Inflammatory macrophage treated with lipopolysaccharide for 1 hour (primary cell): ENCODE measurements at places on chromosomes 16 and 17.
A peak's percentile ranks its signal among the peaks of the same experiment; 100 is the strongest.

DNA sequence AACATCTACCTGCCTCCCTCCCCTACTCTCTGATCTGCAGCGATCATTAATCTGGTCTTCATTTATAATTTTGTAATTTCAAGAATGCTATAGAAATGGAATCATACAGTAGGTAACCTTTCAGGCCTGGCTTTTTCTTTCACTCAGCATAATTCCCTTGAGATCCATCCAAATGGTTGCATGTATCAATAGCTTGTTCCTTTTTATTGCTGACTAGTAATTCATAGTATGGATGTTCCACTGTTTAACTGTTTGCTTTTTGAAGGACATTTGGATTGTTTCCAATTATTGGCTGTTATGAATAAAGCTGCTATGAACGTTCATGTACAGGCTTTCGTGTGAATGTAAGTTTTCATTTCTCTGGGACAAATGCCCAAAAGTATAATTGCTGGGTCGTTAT is 125.2 kb downstream of the USP31 start:
- no peak for DNase-seq

GRCh38 chr17:79952265-79952877 is 83.3 kb downstream of the TBC1D16 start:
- DNase-seq = no peak

DNA sequence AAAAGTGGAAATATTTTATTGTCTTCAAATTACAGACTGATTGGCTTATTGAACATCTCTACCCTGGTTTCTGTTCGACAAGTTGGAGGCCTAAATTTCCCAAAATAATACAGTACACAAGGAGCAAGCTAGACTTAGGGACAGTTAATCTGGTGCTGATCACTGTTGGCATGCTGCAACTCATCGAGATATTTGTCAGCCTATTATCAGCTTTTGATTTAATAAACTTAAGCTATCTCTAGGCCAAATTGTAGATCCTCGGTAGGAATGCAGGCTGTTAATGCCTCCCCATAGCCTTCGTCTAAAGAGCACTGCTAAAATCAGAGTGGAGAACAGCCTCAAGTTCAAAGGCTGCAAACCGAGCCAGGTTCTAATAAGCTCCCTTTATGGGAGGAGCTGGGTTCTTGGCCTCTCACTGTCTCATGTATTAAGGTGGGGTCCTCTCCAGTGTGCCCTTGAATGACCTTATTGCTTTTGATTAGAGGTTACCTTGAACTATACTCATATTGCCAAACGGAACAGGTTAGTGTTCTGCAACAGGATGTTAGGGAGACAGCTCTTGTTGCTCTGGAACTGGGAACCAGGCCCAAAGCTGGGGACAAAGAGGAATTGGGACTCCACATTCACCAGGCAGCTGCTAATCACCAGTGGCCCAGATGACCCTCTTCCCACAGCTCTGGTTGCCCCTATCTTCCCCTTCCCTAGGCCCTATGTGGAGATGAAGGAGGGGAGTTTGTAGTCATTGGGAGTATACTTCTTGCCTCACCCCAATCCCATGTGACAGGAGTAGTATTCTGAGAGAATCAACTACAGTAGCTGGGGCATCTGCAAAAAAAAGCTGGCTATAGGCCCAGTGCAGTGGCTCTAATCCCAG is 69.5 kb upstream of the NOL11 start:
- no peak for DNase-seq

DNA sequence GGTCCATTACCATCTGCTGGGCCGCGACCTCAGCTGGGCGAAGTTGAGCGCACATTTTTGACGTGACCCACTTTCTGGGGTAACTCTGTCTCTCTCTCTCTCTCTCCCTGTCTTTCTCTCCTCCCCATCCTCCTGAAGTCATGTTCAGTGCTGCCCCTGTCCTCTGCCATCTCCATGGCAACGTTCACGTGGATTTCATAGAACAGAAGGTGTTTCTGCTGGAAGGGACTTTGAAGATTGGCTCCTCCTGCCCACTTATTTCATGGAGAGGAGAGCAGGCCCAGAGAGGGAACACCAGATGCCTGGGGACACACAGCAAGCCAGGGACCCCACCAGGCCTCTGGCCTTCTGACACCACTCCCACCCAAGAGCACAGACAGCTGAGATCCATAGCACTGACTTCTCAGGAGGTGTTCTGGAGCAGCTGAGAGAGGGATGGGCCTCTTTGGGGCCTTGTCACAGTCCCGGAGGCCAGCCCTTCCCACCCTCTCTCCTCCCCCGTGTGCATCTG is 4.2 kb upstream of the CCNF start:
- DNase-seq = no peak

DNA sequence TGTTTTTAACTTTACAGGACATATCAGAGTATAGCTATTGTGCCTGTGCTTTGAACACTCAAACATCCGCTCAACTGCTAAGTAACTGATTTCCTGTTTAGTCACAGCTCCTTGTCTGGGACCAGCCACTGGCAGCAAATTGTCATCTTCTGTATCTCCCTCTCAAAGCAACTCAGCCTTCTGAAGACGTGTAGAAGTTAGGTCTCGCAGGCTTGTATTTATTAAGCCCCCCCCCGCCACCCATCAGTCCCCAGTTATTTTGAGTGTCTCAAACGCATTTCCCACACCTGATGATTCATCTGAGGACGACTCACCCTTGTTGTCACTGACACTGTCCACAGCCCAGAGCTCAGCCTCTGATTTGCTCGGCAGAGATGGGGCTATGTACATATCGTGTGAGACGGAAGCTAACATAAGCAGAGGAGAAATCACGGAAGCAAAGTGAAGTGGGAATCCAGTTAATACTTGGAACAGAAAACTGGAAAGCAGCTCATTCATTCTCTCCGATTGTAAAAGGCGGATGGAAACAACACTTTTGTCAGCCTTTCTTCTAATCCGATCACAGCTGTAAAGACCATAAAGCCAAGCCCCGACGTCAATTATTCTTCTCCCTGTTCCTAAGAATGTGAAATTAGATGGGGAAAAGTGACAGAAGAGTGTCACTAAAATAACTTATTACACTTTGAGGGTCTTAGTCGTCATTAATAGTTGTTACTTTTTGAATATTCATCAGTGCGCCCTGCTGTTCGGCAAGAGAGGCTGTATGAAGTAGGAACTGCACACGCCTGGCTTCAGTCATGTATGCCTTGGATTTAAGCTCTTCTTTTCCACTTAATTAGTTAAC is 64.2 kb downstream of the PITPNC1 start:
- peak; percentile 53 for DNase-seq

DNA sequence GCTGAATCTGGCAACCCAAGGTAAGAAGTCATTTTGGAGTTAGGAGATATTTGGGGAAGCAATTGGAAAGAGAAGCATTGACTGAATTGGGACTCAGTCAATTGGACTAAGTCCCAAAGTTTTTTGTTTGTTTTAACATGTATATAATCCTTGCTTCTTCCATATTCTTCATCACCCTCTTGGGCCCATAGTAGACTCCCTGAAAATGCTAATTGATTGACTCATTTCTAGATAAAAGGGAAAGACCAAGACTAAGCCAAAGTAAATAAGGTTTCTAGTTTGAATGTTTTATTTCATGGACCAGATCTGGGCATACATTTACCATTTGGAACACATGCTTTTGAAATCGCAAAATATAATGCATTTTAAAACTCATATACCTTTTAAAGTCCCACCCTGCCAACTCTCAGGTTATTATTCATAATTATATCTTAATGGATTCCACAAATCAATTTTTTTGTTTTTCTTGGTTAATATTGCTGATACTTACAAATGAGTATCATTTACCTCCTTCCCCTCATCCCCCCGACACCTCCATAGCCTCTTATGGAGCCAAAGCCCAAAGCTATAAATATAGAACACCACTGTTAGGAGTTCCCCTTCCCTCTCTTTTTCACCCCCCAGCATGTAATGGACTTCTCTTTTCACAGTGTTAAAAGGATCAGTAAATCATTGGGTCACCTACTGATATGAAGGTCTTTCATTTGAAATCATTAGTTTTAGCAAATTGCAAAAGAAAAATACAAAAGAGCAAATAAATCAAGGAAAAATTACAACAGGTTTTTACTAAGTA is 674.0 kb upstream of the SOX9 start:
- no peak for DNase-seq

DNA sequence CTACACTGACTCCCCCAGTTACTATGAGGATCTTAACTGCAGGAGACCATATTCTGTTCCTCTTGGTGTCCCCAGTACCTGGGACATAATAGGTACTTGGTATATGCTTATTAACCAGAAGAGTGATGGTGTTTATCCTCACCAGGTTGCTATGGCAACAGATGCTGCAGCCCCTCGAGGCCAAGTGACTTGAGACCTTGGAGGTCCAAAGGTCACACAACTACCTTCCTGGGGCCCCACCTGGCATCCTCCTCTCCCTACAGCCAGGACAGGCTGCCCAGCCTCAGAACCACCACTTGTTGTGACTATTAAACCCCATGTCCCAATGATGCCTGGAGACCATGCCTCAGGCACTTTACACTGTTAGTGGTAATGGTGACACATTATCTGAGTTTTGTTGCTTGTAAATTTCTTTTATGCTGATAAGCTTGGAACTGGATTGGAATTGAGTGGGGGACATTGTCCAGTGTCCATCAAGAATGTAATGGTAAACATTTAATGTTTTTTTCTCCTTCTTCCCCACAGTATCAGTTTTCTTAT is 189.4 kb downstream of the CCDC182 start:
- no peak for DNase-seq

DNA sequence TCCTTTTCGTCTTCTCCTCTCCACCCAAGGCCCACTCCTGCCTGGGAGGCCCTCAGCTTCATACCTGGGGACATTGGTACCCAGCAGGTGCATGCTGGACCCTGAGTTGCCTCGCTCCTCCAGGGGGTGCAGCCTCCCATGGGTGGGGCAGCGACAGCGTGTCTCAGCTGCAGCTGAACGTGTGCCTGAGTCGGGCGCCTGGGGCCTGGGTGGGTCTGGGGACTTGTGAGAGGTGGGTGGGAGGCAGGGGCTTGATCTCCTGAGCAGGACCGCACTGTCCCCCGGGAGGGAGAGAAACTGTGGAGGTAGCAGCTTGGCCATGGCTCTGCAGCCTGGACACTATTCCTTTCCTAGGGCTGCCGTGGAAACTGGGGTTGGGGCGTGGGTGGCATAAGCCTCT is 24.8 kb upstream of the ENGASE start:
- DNase-seq = no peak

- no peak for DNase-seq
Observed at GRCh38 chr17:35774499-35774898, 13.8 kb downstream of the C17orf50 start.

- DNase-seq = no peak
Observed at GRCh38 chr17:9239246-9239792, 218.0 kb downstream of the NTN1 start.

- DNase-seq = no peak
Observed at GRCh38 chr16:1347286-1347855, 4.3 kb downstream of the TSR3 start.

GRCh38 chr17:2591040-2591640 is 2.3 kb upstream of the PAFAH1B1 start:
- no peak for DNase-seq

DNA sequence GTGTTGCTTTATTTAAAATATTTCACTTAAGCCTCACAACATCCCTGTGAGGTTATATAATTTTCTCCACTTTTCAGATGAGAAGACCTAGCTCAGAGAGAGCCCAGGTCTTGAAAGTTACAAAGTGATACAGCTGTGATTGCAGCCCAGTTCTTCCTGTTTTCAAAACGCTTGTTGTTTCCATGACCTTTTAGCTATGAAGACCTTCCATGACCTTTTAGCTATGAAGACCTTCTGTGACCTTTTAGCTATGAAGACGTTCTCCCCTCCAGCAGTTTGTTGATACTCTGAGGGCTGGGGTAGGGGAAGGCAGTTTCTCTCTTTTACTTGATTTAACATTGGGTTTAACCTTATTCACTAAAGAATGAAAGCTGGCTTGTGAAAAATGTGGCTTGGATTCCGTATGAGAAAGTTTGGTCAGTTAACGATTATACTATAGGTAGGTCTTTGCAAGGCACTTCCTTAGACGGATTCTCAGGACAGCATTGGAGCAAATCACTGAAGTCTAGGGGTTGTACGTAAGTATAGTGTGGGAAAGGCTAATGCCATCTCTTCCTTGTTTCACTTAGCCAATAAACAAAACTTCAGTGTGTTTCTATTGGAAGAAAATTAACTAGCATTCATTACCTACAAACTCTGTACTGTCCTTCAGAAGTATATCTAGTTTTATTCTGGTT is 20.7 kb downstream of the PHKB start:
- DNase-seq = no peak

DNA sequence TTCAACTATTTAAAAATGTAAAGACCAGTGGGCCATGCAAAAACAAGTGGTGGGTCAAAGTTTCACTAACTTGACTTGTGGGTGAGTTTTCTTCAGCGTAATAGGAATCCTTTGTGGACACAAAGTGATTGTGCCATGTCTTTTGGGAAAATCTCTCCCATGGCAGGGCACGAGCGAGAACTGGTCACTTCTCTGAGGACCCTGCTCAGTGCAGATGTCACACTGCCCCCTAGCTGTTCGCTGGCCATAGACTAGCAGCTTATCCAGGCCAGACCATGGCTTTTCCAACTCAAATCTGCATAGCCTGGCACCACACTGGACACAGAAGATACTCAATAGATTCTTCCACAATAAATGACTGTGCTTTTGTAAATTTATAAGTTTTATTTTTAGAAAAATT is 306.0 kb upstream of the CCL2 start:
- DNase-seq = no peak

DNA sequence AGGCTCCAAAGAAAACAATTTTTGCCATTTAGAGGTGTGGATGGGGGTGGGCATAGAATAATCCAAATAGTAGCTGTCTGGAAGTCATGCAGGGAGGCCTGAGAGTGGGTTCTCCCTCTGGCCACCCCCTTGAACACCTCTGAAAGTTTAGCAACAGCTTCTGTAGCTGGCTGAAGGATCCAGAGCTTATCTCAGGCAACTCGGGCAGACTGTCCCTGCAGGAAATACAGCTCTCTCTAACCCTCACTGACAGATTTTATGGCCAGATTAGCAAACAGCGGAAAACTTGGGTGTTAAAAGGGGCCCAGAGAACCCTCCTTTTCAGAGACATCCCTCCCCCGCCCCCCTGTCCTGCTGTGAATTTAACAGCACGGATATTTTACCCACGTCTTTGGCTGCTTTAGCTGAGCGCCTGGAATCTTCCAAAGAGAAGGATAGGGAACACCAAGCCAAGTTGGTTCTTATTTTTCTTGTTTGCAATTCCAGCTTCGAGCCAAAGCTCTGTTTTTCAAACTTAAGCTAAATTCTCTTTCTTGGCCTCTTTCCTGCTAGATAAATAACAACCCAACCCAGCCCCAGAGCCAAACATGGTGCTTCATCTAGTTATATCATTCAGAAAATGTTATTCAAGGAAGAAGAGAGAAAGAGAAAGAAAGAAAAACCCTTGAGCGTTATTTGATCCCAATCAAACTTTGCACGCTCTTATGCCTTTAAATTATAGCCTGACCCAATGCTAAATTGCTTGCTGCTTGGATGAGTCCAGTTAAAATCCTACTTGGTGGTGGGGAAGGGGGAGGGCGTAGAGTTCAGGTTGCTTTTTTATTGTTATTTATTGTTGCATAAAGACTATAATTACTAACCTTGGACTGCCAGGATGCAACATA is 2.3 kb upstream of the HOXB2 start:
- no peak for DNase-seq

DNA sequence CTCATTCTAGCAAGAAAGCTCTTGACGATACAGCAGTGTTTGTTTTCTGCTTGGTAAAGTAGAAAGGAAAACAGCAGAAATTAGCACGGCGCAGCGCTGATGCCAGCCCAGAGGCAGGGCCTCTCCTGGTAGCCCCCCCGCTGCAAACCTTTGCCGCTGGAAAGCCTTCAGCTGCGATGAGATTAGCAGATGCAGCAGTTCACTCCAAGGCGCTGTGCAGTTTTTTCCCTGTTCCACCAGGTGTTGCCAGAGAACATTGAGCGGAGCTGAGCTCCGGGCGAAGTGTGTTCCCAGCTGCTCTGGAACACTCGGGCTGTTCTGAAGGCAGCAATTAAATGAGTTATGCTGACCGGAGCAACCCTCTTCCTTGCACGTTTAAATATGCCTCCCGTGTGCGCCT is 72.5 kb downstream of the RBFOX1 start:
- DNase-seq = no peak
